ENCODE measurements at places on chromosomes 2 and 18.

DNA sequence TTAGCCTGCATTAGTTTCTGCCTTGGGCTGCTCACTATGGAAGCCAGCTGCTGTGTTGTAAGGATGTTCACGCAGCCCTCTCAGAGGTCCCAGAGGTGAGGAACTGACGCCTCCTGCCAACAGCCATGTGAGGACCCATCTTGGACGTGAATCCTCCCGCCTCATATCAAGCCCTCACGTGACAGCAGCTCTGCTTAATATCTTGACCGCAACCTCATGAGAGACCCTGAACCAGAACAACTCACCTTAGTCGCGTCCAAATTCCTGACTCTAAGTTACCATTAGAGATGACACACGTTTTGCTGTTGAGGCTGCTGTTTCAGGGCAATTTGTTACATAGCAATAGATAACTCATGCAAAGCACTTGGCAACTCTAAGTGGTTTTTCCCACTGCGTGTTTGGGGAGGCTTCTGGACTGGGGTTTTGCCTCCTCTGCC, 97.7 kb downstream of the TMEM17 start:
- no peak for DNase-seq

- no peak for DNase-seq
Observed at GRCh38 chr2:62718225-62718822, 12.8 kb downstream of the EHBP1 start.

DNA sequence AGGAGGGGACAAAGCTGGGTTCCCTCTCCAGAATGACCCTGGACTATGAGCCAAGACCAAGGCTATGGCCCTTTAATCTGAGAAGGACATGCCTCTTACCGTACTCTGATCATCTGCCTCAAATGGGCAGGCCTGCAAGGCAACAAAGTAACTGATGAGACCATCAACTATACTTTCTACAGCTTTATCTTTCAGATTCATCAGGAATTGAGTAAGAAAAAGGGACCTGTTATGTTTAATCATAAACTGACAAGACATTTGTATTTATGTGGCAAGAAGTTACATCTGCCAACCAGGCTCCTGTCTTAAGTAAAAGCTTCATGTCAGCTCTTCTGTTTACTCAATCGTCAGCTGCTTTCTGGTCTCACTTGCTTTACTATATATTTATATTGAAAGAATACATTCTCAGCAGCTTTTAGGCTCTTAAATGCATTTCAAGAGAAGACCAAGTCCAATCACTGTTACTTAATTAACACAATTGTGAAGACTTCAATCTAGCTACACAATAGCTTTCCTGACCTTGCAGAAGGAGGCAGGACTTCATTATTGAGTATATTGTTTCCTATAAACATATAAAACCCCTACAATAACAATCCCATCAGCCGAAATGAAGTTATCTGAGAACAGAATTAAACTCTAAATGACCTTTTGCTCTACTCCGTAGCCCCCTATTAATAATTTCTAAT, 163.8 kb downstream of the ETAA1 start:
- no peak for DNase-seq

DNA sequence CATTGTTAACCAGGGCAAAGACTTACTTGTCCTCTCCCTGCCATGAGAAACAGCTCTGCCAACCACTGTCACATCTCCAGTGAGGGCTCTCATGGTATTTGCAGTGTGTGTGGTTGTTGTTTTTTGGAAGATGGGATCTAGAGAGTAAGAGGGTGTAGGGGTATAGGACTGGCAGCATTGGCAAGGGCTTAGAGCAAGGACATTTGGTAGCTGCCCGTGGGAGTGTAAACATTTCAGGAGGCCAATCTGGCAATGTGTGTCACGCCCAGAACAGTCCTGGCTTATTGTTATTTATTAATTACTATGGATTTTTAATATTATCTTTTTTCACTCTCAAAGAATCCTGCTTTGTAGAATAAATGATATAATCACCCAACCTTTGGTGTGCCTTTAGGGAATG, 90.5 kb downstream of the TMEM17 start:
- no peak for DNase-seq

GRCh38 chr2:152387041-152387440, 52.1 kb downstream of the FMNL2 start:
- DNase-seq = no peak

DNA sequence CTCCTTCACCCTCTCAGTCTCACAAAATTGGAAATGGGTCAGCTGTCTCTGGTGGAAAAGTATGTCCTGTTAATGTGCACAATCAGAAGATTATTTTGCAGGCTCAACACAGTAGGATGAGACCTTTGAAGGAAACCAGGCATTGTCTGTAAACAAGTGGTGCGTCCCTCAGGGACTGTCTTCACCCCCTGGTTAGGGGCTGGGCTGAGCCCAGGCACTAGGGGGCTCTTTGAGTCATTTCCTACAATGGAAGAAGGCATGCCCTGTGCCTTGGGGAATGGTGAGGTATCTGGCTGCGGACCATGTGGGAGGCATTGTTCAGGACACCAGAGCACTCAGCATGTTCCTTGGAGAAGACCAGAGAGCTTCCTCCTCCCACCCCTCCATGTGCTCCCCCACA, 26.8 kb downstream of the PKDCC start:
- no peak for DNase-seq

- DNase-seq = no peak
Observed at GRCh38 chr18:75063615-75064512, 145.1 kb downstream of the PTGR3 start.

GRCh38 chr18:24043403-24043802, 28.8 kb downstream of the TTC39C start:
- DNase-seq = no peak
